ENCODE measurements at places on chromosomes 4 and X. TPM values are rescaled to one million over a fixed set of nuclear protein-coding genes. Genes with fewer than 3 reads are reported as not detected.

The MXRA5 gene
- 8.6 TPM for polyA plus RNA-seq

The HPF1 gene
- 51.4 TPM for polyA plus RNA-seq

The GLRA3 gene
- polyA plus RNA-seq, result 0.03 TPM

The NIPAL1 gene
- polyA plus RNA-seq, result 6.4 TPM

The GEMIN8 gene
- polyA plus RNA-seq, result 33.1 TPM

The MAGEA12 gene
- polyA plus RNA-seq, result not detected

The PRDM5 gene
- polyA plus RNA-seq, result 17.9 TPM

The APBB2 gene
- polyA plus RNA-seq, result 52.3 TPM

The IDUA gene
- polyA plus RNA-seq, result 10.4 TPM

The RBMXL3 gene
- not detected for polyA plus RNA-seq

The CDKL2 gene
- 11.8 TPM for polyA plus RNA-seq

Measured in right renal cortex interstitium (tissue), 3 donors.